ENCODE measurements at places on chromosomes 6 and 20.
A peak's percentile ranks its signal among the peaks of the same experiment; 100 is the strongest.

GRCh38 chr6:23566418-23566817 lies 559.6 kb upstream of the NRSN1 start:
- H3K27ac ChIP-seq = no peak overlapping the region
- no peaks in the 10 kb centered on the region for H3K4me1 ChIP-seq
- no peaks in the 10 kb centered on the region for H3K36me3 ChIP-seq
- no peak for DNase-seq
- no peaks in the 10 kb centered on the region for H3K27me3 ChIP-seq

DNA sequence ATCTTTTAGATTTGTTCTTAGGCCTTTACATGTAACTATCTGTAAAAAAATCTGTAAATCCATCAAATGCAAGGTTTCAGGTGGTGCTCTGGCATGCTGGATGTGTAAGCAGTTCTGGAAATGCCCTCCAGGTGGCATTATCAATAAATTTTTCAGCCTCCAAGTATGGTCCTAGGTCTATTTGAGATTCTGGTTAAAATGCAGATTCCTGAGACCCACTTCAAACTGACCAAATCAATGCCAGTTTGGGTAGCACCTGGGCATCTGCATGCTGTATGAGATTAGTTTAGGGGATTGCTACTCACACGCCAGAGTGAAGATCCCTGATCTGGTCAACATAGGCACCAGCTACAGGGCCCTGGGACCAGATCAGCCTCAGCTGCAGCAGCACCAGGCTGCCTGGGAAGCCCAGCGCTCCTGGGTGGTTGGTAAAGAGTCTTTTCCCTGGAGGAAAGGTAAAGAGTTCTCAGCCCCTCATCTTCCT lies 507.3 kb upstream of the CITED2 start:
- H3K36me3 ChIP-seq = no peaks in the 10 kb centered on the region
- peak; percentile 43 for DNase-seq
- peaks cover 10% of the 10 kb centered on the region for H3K4me1 ChIP-seq
- no peak overlapping the region for H3K27ac ChIP-seq

- no peak for DNase-seq
- H3K4me1 ChIP-seq = no peaks in the 10 kb centered on the region
- no peaks in the 10 kb centered on the region for H3K27me3 ChIP-seq
Measured at GRCh38 chr6:152748843-152749242, 1.8 kb upstream of the VIP start.

DNA sequence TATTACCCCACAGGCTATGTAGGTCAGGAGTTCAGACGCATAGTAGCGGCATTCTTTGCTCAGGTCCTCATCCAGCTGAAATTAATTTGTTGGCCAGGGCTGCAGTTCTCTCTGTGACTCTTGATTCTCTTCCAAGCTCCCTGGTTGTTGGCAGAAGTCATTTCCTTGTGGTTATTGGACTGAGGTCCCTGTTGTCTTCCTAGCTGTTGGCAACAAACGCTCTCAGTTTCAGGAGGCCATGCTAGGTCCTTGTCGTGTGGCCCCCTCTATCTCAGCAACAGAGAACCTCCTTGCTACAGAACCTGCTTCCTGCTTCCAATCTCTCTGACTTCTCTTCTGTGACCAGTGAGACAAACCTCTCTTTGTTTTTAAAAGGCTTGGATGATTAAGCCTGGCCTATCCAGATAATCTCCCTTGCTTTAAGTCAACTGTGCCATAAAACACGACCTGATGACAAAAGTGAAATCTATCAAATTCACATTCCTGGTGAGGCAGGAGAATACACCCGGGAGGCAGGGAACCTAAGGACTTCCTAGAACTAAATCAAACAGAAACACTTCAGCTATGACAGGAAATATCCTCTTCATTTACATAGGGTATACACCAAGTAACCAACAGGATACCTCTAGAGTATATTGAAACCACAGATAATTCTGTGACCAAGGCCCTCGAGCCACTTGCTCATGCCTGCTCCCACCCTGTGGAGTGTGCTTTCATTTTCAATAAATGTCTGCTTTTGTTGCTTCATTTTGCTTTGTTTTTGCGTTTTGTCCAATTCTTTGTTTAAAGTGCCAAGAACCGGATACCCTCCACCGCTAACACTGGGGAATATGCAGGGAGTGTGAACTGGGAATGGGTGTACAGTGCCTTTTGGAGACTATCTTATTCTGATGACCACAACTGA lies 196.0 kb downstream of the BTBD3 start:
- no peaks in the 10 kb centered on the region for H3K4me1 ChIP-seq
- DNase-seq = peak; percentile 81
- no peak overlapping the region for H3K27ac ChIP-seq
- no peaks in the 10 kb centered on the region for H3K27me3 ChIP-seq

- DNase-seq = no peak
- H3K4me3 ChIP-seq = no peak overlapping the region
- no peak overlapping the region for H3K27ac ChIP-seq
- H3K27me3 ChIP-seq = no peaks in the 10 kb centered on the region
- H3K4me1 ChIP-seq = no peaks in the 10 kb centered on the region
Measured at GRCh38 chr20:14647016-14647415, 309.6 kb upstream of the FLRT3 start.

- no peaks in the 10 kb centered on the region for H3K27me3 ChIP-seq
- no peaks in the 10 kb centered on the region for H3K4me1 ChIP-seq
- H3K27ac ChIP-seq = no peak overlapping the region
- no peaks in the 10 kb centered on the region for H3K36me3 ChIP-seq
- H3K4me3 ChIP-seq = no peak overlapping the region
Measured at GRCh38 chr6:161882196-161882765, 608.4 kb upstream of the AGPAT4 start.

- no peaks in the 10 kb centered on the region for H3K4me1 ChIP-seq
- DNase-seq = no peak
- H3K4me3 ChIP-seq = no peak overlapping the region
- H3K27me3 ChIP-seq = no peaks in the 10 kb centered on the region
Measured at GRCh38 chr20:8183526-8183925, 51.5 kb downstream of the PLCB1 start.

GRCh38 chr6:63709148-63709547 lies 73.5 kb downstream of the PHF3 start:
- H3K27me3 ChIP-seq = no peaks in the 10 kb centered on the region
- no peaks in the 10 kb centered on the region for H3K4me1 ChIP-seq
- no peak overlapping the region for H3K4me3 ChIP-seq
- no peak overlapping the region for H3K27ac ChIP-seq
